ENCODE measurements at places on chromosomes 5 and 9.

DNA sequence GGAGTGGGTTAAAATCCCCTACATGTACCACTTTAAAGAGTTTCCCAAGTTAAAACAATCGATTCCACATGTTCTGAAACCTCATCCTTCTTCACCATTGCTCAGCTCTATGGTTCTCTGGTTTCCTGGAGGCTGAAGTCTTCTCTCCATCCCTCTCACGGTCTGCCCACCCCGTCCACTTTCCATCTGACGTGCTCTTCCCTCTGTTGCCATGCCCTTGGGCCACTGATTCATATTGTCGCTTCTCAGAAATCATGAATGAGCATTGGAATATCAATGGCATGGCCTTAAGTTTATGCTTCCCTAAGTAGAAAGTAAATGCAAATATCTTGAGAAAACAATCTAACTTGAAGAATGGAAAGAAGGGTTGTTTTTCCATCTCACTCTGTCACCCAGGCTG is 30.9 kb downstream of the GDNF start:
- no peak for DNase-seq

DNA sequence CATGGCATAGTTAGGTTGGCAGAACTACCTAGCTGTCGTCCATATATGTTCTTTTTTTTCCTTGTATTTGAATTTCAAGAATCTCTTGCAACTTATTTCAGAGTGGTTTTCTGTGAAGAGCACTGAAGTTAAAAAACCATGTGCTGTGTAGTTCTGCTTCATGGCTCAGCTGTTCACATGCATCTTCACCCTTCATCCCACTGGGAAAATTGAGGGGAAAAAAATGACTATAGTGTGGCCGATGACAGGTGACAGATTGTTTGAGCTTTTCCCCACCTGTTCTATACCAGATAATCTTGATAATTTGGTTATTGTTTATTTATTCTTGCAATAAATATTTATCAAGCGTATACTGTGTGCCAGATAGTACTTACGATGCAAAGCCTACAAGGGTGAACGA is 77.8 kb downstream of the AOPEP start:
- DNase-seq, result no peak

DNA sequence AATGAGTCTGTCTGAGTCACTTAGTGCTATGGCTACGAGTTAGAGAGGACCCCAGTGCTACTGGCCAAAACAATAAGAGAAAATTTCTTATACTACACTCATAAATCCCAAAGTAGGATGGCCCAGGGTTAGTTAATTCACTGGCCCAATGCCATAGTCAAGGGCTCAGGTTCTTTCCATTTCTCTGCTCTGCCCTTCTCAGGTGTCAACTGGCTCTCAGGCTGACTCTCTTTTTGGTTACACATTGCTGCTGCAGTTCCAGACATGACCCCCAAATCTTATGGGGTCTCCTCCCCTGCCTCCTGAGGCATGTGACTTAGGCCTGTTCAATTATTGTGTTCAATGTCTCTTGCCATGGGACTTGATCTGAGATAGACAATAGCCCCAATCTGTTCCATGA is 70.4 kb downstream of the ARHGEF37 start:
- no peak for DNase-seq

DNA sequence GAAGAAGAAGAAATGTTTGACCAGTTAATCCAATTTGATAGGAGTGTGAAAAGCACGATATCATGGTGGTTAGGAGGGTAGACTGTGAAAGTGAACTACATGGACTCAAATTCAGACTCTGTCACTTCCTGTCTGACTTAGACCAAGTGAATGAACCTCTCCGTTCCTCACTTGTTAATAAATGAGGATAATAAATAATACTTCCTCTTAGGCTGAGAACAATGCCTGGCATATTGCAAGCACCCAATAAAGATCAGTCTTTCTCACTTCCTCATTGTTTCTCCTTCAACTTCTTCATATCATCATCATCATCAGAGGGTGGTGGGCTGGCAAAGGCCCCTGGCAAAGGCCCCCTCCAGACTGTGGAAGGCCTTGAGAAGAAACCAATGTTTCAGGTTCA is 148.7 kb downstream of the CDK5RAP2 start:
- DNase-seq, result no peak

DNA sequence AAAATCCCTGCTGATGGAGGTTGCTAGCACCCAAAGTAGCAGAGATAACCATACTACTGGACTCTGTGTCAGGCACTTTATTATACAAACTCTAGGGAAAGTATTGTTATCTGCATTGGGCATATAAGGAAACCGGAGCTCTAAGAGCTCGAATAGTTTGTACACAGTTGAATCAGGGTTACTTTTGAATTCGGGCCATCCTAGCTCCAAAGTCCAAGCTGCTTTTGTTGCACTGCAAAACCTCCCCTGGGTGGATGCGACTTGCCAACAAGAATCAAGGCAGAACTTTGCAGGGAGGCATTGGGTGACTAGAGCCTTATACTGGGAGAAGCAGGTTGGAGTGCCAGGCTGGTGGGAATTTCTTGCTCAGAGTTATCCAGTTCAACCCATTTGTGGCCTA is 435.1 kb downstream of the SPATA31D1 start:
- DNase-seq, result no peak

- DNase-seq, result peak; percentile 90
These were observed at the start of gene ALDH7A1 for GRCh38 chr5:126594748-126595485. TSS of gene ALDH7A1 (minus strand) at chr5:126595219. CDS start at chr5:126595198, 21 bp downstream.

GRCh38 chr9:130337318-130337717 is 71.8 kb downstream of the HMCN2 start:
- no peak for DNase-seq

DNA sequence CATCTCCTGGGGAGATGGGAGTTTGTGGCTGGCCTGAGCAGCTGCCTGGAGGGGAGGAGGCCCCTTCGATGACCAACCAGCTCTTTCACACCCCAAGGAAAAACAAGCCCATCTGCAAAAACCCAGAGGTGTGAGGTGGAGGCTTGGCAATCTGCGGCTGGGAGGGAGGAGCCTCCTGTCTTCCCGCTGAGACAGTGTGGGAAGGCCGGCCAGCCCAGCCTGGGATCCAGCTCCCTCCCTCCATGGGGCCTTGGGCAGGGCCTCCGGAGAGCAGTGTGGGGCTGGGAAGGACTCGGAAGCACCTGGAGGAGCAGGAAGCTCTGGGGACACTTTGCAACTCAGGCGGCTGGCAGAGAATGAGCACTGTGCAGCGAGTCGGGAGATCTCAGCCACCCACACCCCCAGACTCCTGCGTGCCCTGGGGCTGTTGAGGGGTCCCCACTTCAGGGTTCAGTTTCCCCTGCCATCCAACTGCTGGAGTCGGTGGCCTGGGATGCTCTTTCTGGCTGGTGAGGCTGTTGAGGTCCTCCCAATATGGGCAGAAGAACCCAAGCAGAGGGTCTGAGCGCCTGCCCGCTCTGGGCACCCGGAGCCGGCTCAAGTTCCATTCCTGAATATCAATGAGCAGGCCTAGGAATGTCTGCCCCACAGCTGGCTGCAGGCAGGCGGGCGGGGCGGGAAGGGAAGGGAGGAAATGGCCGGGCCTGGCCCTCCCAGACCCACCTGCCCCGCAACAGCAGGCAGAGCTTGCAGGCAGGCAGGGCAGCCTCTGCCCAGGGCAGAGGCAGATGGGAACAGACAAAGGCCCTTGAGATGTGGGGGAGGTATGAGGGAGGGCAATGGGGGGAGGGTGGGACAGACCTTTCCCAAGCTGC is 101.1 kb downstream of the FGF18 start:
- DNase-seq, result peak; percentile 56

DNA sequence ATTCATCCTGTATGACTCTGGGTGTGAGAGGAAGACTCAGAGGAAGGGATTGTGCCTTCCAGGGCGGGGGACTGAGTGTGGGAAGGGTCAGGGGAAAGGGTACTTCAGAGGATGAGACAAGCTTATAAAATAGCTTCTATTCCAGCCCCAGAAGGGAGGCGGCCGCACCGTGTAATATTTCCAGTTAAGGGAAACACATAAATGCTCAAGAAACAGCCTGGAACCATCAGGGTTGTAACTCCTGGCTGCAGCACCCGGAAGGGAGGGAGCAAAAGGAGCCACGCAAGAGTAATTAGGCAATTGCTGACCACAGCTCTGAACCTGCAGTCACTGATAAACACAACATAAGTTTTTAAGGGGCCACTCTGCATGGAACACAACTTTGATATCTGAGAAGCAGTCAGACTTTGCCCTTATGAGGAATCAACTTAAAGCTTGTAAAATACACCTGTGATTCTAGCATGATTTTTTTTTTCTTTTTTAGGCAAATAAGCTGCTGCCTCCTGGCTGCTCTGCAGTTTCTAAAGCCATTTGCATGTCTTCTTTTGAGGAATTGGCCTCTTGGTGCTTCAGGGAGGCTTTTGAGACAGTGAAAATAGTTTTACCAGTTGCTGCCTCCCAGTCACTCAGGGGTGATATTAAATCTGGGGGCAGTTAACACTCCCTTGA is 382.7 kb downstream of the ENC1 start:
- peak; percentile 48 for DNase-seq

DNA sequence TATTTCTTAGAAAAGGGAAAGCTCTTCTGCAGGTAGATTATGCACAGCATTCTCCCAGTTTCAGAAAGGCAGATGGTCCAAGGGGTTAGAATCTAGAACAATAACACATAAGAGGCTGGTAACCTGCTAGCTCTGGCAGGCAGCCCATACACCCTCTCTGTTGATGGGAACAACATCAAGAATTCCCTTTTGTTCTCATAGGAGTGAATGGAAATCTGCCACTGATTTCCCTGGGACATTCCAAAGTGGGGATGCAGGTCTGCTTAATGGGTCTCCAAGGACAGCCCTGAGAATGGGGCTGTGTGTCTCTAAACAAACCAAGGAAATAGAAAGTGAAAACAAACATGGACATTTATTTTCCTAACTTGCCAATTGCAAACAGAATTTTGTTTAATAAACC is 456.8 kb downstream of the EBF1 start:
- no peak for DNase-seq

DNA sequence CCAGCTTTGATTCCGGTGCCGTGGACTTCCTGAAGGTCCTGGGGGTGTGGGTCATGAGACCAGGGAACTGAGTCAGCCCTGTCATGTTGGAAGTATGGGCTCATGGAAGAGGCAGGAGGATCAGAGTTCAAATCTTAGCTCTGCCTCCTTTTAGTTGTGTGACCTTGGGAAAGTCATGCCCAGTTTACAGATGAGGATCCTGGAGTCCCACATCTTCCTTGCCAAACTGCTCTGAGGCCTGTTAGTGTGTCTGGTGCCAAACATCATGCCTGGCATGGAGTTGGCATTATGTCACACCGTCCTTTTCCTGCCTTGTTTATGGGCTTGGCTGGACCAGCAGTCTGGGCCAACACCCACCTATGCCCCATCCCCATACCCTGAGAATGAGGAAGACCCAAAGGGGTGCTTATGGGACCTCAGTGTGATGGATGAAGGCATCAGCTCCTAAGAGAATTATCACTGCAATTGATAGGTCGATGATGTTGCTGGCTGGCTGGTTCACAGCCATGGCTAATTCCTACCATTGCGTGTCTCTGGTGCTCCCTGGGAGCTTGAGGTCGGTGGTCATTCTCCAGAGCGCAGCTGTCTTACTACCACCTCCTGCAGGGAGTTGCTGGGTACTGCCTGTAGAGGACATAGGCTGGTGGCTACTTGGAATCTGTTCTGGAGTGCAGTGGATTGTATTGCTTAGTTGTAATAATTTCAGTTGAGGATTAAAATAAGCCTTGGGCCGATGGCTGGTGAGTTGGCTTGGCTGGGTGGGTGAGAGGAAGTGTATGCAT is 140.5 kb upstream of the PITX1 start:
- DNase-seq, result no peak

DNA sequence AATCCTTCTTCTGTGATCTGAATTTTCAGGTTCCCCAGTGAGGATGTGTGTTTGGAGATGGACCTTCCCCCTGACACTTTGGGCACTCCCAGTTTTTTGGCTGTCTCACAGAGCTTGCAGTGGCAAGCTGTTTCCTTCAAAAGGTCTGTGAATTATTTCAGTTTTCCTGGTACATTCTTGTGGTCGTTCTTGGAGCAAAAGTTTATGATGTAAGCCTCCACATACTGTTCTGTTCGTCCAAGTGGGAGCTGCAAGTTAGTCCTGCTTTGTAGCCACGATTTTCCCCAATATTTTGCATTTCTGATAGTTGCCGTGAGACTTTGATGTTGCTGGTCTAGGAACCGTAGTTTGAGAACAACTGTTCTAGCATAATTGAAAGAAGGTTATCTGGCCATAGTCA is 88.3 kb downstream of the MTAP start:
- DNase-seq, result peak; percentile 66

- DNase-seq, result peak; percentile 1
These were observed 69.8 kb downstream of the ASTN2 start for GRCh38 chr9:117344892-117345660.

DNA sequence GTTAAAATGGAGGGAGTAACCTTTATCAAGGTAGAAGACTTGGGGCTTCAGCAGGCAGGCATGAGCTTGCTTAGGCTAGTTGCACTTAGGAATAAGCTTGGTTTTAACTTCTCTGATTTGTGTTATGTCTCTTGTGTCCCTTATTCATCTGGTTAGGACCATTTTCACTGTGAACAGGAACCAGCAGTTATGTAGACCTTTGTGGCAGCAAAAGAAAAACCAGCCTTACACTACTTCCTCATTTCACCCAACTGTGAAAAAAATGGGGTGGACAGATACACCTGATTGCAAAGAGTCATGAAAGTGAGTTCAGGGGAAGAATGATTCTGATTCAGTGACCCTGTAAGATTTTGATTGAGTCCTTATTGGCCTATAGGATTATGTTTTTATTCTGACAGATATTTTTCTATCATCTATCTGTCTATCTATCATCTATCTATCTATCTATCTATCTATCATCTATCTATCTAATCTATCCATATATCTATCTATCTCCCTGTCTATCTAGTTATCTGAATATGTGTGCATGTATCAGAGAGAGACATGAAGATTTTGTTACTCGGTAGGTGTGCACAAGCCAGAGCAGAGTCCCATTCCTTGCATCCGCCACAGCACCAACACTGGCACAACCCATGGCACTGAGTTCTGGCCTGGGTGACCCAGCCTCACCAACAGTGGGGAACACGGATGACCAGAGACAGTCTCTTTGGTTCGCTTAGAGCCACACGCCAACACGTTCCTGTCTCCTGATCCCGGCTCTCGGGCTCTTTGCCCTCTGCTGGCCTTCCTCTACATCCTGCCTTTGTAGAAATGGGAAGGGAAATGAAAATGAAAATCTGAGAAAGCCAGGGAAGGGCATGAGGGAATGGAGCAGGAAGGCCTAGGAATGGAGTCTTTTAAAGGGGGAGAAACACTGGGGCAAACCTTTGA is 1.3 kb upstream of the ZNF366 start:
- DNase-seq, result no peak

GRCh38 chr9:87179553-87180340 is 232.4 kb upstream of the GAS1 start:
- DNase-seq, result peak; percentile 17

DNA sequence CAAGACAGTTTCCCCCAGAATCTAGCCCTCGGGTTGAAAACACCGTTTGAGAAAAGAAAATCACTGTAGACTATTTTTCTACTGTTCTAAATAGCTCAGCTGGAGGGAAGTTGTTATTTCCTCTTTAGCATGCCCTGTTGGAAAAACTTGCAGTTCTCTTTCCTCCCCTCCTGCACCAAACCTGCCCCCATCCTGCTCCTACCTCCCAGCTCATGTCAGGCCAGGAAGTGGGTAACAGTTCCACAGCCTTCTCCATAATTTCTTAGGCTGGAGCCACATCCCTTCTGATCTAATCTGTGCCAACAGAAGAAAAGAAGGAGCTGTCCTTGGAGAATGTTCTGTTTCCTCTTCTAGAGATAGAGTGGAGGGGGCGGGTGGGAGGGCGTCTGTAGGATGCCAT is 437.7 kb downstream of the SPOCK1 start:
- DNase-seq, result no peak

All from astrocyte (in vitro differentiated cells and primary cell).